Bronchus fibroblast of lung (primary cell): ENCODE measurements at places on chromosomes 1 and 21. TPM values are rescaled to one million over a fixed set of nuclear protein-coding genes. Genes with fewer than 3 reads are reported as not detected.

The ADGRB2 gene
- 5.2 and 5.9 TPM in 2 replicates for total RNA-seq

The GJB4 gene
- not detected in 2 replicates for total RNA-seq

The SIM2 gene
- total RNA-seq, result 2.0 and 2.7 TPM in 2 replicates

The SPRR1B gene
- total RNA-seq, result not detected in 2 replicates

The IL24 gene
- total RNA-seq, result 0.34 and 0.45 TPM in 2 replicates

The CFAP45 gene
- 0.30 and 0.84 TPM in 2 replicates for total RNA-seq

The IVL gene
- not detected in 2 replicates for total RNA-seq

The BCAN gene
- total RNA-seq, result not detected in 2 replicates

The HES2 gene
- under 0.01 and 0.15 TPM in 2 replicates for total RNA-seq

The OR10J4 gene
- total RNA-seq, result not detected in 2 replicates

The ERVH48-1 gene
- total RNA-seq, result not detected in 2 replicates

The KIAA0040 gene
- total RNA-seq, result under 0.01 and 0.15 TPM in 2 replicates

The RYR2 gene
- total RNA-seq, result not detected in 2 replicates

The CDA gene
- 4.2 and 6.5 TPM in 2 replicates for total RNA-seq

The CACNA1E gene
- not detected in 2 replicates for total RNA-seq

The OR2L2 gene
- total RNA-seq, result not detected in 2 replicates
